Right hindlimb (tissue), 1 donor: ENCODE measurements at places on chromosomes 6 and 20.

- DNase-seq, result no peak
Measured at GRCh38 chr6:149052350-149053106, 265.0 kb upstream of the TAB2 start.

- no peak for DNase-seq
Measured at GRCh38 chr6:30568245-30568644, 3.0 kb upstream of the ABCF1 start.

DNA sequence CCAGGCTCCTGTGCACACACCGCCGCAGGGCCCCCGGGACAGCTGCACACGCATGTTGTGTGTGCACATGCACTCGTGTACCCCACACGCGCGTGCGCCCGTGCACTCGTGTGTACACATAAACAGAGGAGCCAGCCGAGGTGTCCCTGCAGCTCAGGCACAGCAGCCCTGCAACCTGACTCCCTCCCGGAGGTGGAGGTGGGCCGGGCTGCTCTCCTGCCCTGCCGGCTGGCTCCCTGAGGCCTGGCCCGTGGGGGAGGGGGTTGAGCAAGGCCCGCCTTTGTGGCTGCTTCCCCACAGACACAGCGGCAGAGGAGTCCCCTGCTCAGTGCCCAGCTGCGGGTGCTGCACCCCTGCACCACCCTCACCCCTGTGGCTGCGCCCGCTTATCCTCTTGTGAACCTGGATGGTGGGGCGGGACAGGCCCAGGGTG, 624 bp downstream of the RBBP8NL start:
- no peak for DNase-seq

- peak; percentile 33 for DNase-seq
Measured at GRCh38 chr6:124881898-124882578, 80.2 kb upstream of the RNF217 start.

DNA sequence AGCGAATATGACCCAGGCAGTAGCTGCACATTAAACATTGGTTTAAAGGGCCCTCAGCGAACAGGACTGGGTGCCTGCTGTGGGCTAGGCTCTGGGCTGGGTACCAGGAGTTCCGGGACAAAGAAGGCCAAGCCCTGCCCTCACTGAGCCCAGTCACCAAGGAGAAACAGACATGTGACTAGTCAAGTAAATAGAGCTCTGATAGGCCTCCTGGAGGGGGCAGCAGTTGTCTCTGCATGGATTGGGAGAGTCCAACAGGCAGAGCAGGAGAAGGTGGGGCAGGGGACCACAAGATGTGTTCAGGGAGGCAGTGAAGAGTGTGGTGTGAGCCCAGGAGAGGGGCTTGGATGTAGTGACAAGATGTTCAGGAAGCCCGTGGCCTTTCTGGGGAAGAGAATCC, 3.1 kb downstream of the HM13 start:
- DNase-seq, result no peak

- no peak for DNase-seq
Measured at GRCh38 chr6:90922325-90922724, 335.5 kb upstream of the MAP3K7 start.

DNA sequence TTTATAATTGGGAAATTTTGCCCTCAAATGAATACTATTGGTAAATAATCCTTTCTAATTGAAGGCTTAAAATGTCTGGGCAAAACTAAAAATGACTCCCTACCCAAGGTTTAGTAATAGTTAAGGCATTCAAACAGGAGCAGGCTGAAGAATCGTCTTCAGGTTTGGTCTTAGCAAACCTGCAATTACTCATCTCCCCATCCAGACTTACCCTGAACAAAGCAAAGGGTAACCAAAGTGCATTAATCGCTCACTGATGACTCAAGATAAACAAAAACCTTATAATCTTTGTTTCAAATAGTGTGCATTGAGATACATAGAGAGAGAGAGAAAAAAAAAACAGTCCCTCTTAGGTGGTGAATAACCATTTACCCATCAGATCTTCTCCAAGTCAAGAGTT, 225.5 kb downstream of the BMP2 start:
- no peak for DNase-seq

GRCh38 chr6:167047554-167047953, 48.4 kb downstream of the CEP43 start:
- DNase-seq, result no peak

GRCh38 chr6:15962449-15962764, 166.5 kb upstream of the MYLIP start:
- no peak for DNase-seq

GRCh38 chr6:7559651-7560385, 18.3 kb downstream of the DSP start:
- no peak for DNase-seq
